Spinal cord (tissue), 10 donors: ENCODE measurements at places on chromosomes 2 and 18. TPM values are rescaled to one million over a fixed set of nuclear protein-coding genes. Genes with fewer than 3 reads are reported as not detected.

Gene CCNT2
- total RNA-seq: 43.5 TPM

Gene LRPPRC
- total RNA-seq: 71.6 TPM

Gene TMEM198
- 5.3 TPM for total RNA-seq

Gene DUSP19
- total RNA-seq: 5.7 TPM

Gene FBXO48
- 0.72 TPM for total RNA-seq

Gene POU3F3
- 27.0 TPM for total RNA-seq

Gene FHL2
- 19.8 TPM for total RNA-seq

Gene IL36G
- total RNA-seq: not detected

Gene CYP27C1
- total RNA-seq: 1.0 TPM

Gene ABHD1
- 0.79 TPM for total RNA-seq

Gene ACKR3
- 19.7 TPM for total RNA-seq

Gene SERPINB2
- total RNA-seq: 0.28 TPM

Gene BMP10
- not detected for total RNA-seq

Gene UGT1A7
- total RNA-seq: not detected

Gene PROM2
- 0.99 TPM for total RNA-seq

Gene IL18RAP
- 0.69 TPM for total RNA-seq

Gene SP9
- 0.88 TPM for total RNA-seq

- no peak overlapping the region for H3K27ac ChIP-seq
- H3K4me1 ChIP-seq: peaks cover 8% of the 10 kb centered on the region
- no peaks in the 10 kb centered on the region for H3K36me3 ChIP-seq
Measured at GRCh38 chr18:54774423-54774822, 53.9 kb upstream of the RAB27B start.

GRCh38 chr18:39780774-39781173 is 2174.3 kb upstream of the PIK3C3 start:
- DNase-seq: no peak
- peaks cover 3% of the 10 kb centered on the region for H3K4me1 ChIP-seq
- H3K27ac ChIP-seq: no peak overlapping the region
- H3K27me3 ChIP-seq: no peaks in the 10 kb centered on the region
- no peaks in the 10 kb centered on the region for H3K36me3 ChIP-seq

DNA sequence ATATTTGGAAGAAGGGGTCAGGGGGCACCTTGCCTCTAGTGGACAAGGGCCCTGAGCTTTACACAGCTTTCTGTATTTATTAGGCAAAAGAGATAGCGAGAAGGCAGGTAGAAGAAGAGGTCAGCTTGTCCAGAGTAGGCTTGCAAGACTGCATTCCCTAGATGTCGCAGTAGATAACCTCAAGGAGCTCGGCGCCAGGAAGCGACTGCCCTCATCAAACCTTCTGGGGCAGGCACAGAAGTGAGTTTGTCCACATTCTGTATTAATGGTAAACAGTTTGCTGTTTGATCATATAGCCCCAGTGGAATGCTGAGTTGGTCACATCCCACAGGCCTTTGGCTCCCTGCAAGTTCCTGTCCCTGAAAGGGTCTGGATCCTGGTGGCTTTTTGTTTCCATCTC is 7.0 kb downstream of the CHCHD5 start:
- peaks cover 25% of the 10 kb centered on the region for H3K36me3 ChIP-seq
- H3K4me1 ChIP-seq: peaks cover 6% of the 10 kb centered on the region
- DNase-seq: no peak
- no peak overlapping the region for H3K27ac ChIP-seq

GRCh38 chr18:8107426-8107825 is 501.8 kb upstream of the RAB12 start:
- no peaks in the 10 kb centered on the region for H3K27me3 ChIP-seq
- H3K27ac ChIP-seq: no peak overlapping the region
- H3K4me1 ChIP-seq: no peaks in the 10 kb centered on the region
- no peaks in the 10 kb centered on the region for H3K36me3 ChIP-seq

DNA sequence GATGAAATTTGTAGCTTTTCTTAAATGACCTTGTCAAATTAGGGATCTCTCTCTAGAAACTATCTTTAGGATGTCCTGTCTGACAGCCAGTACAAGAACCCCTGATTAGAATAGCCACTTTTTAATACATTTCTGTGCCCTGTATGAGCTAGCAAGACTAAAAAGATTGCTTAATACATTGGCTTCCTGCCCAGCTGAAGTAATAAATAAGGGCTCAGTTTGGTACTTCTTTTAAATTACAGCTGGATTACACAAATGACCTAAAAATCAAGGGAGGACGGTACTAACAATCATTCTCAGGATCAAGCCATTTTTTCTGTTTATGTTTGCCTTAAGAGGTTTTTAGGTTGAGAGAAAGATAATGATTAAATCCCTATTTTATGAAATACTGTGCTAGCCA is 11.6 kb upstream of the OLA1 start:
- H3K4me3 ChIP-seq: no peak overlapping the region
- H3K27ac ChIP-seq: no peak overlapping the region
- H3K27me3 ChIP-seq: no peaks in the 10 kb centered on the region
- H3K4me1 ChIP-seq: no peaks in the 10 kb centered on the region

- H3K27ac ChIP-seq: no peak overlapping the region
- H3K36me3 ChIP-seq: no peaks in the 10 kb centered on the region
- H3K4me1 ChIP-seq: no peaks in the 10 kb centered on the region
Measured at GRCh38 chr2:120368086-120368485, 22.1 kb downstream of the INHBB start.

- H3K36me3 ChIP-seq: peaks cover 5% of the 10 kb centered on the region
- peak overlapping the region; percentile 78 for H3K27ac ChIP-seq
- H3K4me3 ChIP-seq: peak overlapping the region; percentile 80
- no peak for DNase-seq
- peaks cover 54% of the 10 kb centered on the region for H3K4me1 ChIP-seq
- no peaks in the 10 kb centered on the region for H3K27me3 ChIP-seq
Measured at GRCh38 chr2:216635701-216636550, 2.7 kb downstream of the IGFBP2 start.

GRCh38 chr18:79866889-79867574 is 69.3 kb downstream of the KCNG2 start:
- H3K4me1 ChIP-seq: peaks cover 14% of the 10 kb centered on the region
- no peak for DNase-seq
- H3K36me3 ChIP-seq: peaks cover 10% of the 10 kb centered on the region
- H3K27me3 ChIP-seq: peaks cover 4% of the 10 kb centered on the region

DNA sequence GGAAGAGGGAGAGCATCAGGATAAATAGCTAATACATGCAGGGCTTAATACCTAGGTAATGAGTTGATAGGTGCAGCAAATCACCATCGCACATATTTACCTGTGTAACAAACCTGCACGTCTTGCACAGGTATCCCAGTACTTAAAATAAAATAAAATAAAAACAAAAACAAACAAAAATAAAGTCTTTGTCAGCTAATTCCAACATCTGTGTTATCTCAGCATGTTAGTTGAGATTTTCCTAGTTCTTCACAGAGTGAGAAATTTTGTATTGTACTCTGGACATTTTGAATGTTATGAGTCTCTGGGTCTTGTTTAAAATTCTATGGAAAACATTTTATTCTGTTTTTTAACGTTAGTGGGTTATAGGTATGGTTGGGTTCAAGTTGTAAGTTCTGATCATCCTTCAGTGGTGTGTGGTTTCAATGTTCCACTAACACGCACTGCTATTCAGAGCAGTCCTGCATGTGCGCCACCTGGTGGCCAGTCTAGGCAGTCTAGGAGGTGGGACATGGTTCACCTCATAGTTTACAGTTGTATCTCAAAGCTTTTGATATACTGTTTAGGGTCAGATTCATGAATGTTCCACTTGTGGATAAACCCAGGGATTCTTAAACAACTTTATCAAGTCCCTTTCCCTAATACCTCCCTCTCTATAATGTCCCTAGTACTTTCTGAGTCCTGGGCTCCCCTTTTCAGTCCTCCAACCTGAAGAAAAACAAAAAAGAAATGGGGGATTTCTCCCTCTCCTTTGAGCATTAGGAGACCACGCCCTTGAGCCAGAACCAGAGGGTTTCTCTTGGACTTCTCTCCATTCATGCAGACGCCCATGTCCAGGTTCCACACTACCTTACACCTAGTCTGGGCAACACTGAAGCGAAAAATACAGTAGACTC is 213.4 kb upstream of the GATA6 start:
- peaks cover 4% of the 10 kb centered on the region for H3K4me1 ChIP-seq
- H3K4me3 ChIP-seq: no peak overlapping the region
- H3K27me3 ChIP-seq: no peaks in the 10 kb centered on the region
- H3K36me3 ChIP-seq: no peaks in the 10 kb centered on the region
- H3K27ac ChIP-seq: no peak overlapping the region
- DNase-seq: no peak

DNA sequence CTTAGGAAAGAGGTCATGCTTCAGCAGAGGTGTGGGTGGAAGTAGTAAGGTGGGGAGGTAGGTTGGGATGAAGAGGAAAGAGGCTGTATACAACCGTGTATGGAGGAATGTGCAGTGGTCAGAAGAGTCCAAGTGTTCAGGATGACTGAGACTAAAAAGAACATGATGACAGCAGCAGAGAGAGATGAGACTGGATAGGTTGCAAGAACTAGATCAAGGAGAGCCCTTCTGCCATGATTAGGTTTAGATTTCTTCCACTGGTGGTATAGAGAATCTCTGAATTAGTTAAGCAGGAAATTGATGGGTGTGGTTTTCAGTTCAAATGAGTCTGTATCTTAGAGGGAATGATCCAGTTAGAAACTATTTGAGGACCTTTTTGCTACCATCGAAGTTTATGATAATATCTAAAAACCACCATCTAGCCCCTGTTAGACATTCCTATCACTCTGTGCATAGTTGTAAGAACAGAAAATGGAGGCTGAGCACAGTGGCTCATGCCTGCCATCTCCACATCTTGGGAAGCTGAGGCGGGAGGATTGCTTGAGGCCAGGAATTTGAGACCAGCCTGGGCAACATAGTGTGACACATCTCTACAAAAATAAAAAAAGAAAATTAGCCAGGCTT is 221.0 kb downstream of the LTBP1 start:
- DNase-seq: no peak
- H3K27me3 ChIP-seq: no peaks in the 10 kb centered on the region
- H3K4me3 ChIP-seq: no peak overlapping the region
- H3K4me1 ChIP-seq: no peaks in the 10 kb centered on the region
- H3K27ac ChIP-seq: peak overlapping the region; percentile 2
- H3K36me3 ChIP-seq: no peaks in the 10 kb centered on the region

DNA sequence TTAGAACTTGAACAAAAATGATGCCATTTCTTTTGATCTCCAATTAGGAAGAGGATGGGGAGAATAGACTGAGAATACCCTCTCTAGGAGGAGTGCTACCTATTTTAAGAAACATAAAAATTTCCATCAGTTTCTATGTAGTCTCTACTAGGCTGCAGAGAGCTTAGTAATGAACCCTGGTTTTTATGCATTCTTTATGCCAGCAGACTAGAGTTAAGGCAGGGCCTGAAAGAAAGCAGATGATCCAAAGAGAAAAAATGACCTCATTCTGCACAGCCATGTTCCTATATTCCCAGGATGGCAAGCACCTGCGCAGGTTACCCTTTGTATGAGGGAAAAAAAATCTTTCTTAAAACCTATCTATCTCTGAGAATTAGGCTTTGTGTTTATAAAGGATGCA is 254.9 kb downstream of the RIT2 start:
- no peaks in the 10 kb centered on the region for H3K27me3 ChIP-seq
- H3K4me3 ChIP-seq: no peak overlapping the region
- H3K36me3 ChIP-seq: no peaks in the 10 kb centered on the region
- DNase-seq: no peak
- H3K27ac ChIP-seq: no peak overlapping the region

GRCh38 chr2:54402350-54402749 is 53.8 kb upstream of the SPTBN1 start:
- H3K4me1 ChIP-seq: peaks cover 2% of the 10 kb centered on the region
- H3K4me3 ChIP-seq: no peak overlapping the region
- no peak for DNase-seq
- no peaks in the 10 kb centered on the region for H3K27me3 ChIP-seq

DNA sequence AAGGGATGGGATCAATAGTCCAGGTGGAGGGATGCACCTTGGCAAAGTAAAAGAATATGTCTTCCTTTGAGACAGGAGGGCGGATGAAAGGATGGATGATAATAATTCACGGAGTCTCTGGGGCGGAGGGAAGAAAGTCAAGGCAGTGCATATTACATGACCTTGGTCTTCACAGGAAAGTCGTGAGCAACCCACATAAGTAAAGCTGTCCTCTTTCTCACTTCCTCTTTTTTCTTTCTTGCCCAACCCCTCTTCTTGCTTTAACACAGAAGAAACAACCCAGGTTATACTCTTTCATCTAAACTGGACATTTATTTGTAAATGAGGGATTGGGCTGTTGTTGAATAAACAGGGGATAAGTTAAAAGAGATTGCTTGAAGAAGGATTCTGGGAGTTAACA is 168.7 kb upstream of the SKOR2 start:
- no peaks in the 10 kb centered on the region for H3K4me1 ChIP-seq
- DNase-seq: no peak
- no peak overlapping the region for H3K4me3 ChIP-seq
- H3K27me3 ChIP-seq: peaks cover 7% of the 10 kb centered on the region
- no peaks in the 10 kb centered on the region for H3K36me3 ChIP-seq

GRCh38 chr18:79042276-79042675 is 26.9 kb upstream of the ATP9B start:
- no peak overlapping the region for H3K27ac ChIP-seq
- no peak for DNase-seq
- no peaks in the 10 kb centered on the region for H3K4me1 ChIP-seq

- H3K4me1 ChIP-seq: peaks cover 6% of the 10 kb centered on the region
- DNase-seq: no peak
- no peak overlapping the region for H3K27ac ChIP-seq
- H3K27me3 ChIP-seq: no peaks in the 10 kb centered on the region
- no peaks in the 10 kb centered on the region for H3K36me3 ChIP-seq
Measured at GRCh38 chr2:129915303-129915840, 64.1 kb upstream of the RAB6C start.

DNA sequence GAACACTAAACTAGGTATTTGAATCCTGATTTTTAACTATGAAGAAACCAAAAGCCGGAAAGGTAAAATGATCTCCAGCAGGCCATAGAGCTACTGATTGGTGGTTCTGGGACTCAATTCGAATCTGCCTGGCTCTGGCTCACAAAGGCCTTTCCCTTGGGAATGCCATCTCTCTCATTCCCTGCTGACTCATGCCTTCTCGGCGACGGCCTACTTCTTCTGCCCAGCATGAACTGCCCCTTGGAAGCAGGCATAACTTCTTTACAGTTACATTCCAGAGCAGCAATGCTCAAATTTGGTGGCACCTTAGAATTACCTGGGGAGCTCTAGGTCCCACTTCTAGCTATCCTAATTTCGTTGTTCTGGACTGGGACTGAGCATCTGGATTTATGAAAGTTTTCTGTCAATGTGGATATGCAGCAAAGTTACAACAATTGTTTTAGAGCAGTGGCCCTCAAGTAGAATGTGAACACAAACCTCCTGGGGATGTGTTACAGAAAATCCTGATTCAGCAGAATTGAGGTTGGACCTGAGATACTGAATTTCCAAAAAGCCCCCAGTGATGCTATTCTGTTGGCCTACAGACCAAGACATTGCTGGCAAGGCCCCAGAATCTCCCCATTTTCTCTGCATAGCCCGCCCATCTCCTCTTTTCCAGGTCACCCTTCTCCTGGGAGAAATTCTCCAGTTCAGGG is 261.1 kb downstream of the CNTNAP5 start:
- no peak overlapping the region for H3K4me3 ChIP-seq
- no peaks in the 10 kb centered on the region for H3K27me3 ChIP-seq
- no peaks in the 10 kb centered on the region for H3K36me3 ChIP-seq
- H3K4me1 ChIP-seq: no peaks in the 10 kb centered on the region

DNA sequence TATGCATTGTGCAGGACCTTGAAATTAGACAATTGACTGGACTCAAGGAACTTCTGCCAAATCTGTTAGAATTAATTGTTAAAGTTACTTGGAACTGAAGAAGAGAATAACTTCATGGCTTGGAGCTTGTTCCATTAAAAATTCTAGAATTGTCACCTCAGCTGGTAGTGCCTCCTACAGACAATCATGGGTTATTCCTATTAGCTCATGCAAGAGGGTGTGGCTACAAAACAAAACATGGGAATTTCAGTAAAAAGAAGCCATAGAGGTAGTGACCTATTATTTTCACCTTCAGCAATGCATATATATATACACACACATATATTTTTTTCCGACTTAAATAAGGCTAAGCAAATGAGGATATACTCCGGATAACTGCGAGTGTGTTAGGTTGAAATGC is 181.9 kb upstream of the DTNA start:
- H3K27me3 ChIP-seq: no peaks in the 10 kb centered on the region
- no peak for DNase-seq
- H3K36me3 ChIP-seq: no peaks in the 10 kb centered on the region
